ENCODE measurements at places on chromosomes 7 and 10. TPM values are rescaled to one million over a fixed set of nuclear protein-coding genes. Genes with fewer than 3 reads are reported as not detected.

SPDYE8 gene
- total RNA-seq = not detected

GJD4 gene
- total RNA-seq = not detected

PNLIPRP3 gene
- not detected for total RNA-seq

ZNF789 gene
- total RNA-seq = 3.5 TPM

HYAL4 gene
- not detected for total RNA-seq

CAPZA2 gene
- 361 TPM for total RNA-seq

ZNF273 gene
- total RNA-seq = 2.9 TPM

IGFBP3 gene
- total RNA-seq = 90.6 TPM

ANKRD7 gene
- 2.4 TPM for total RNA-seq

RASA4B gene
- 10.3 TPM for total RNA-seq

ZNF479 gene
- total RNA-seq = not detected

PIP gene
- total RNA-seq = not detected

PDZD7 gene
- 0.76 TPM for total RNA-seq

CUZD1 gene
- total RNA-seq = 0.17 TPM

CCSER2 gene
- 158 TPM for total RNA-seq

PHYHIPL gene
- 0.29 TPM for total RNA-seq

NCAPG2 gene
- total RNA-seq = 5.3 TPM

CLDN4 gene
- not detected for total RNA-seq

OR6B1 gene
- total RNA-seq = not detected

SYNPO2L gene
- 202 TPM for total RNA-seq

CRYGN gene
- not detected for total RNA-seq
